ENCODE measurements at places on chromosomes 7 and 10. TPM values are rescaled to one million over a fixed set of nuclear protein-coding genes. Genes with fewer than 3 reads are reported as not detected.

Gene EGFR
- total RNA-seq = 5.0 TPM

Gene INTS15
- 39.6 TPM for total RNA-seq

Gene ADAMTS14
- total RNA-seq = 1.1 TPM

Gene VIPR2
- total RNA-seq = 2.4 TPM

Gene ZNF467
- 64.2 TPM for total RNA-seq

Gene NKX2-3
- 0.82 TPM for total RNA-seq

Gene GPC2
- 27.2 TPM for total RNA-seq

Gene PON1
- 1.5 TPM for total RNA-seq

Gene UPP1
- 77.4 TPM for total RNA-seq

Gene UNCX
- not detected for total RNA-seq

Gene TUBB8
- total RNA-seq = 0.69 TPM

Gene FOXP2
- total RNA-seq = 9.1 TPM

Gene PTPRZ1
- total RNA-seq = 2.5 TPM

Gene GHRHR
- 7.5 TPM for total RNA-seq

Gene DHX32
- 54.0 TPM for total RNA-seq

Gene CFTR
- total RNA-seq = 0.18 TPM

Gene CCL26
- 0.59 TPM for total RNA-seq

Gene KCNH2
- total RNA-seq = 3.4 TPM

Gene LIPK
- not detected for total RNA-seq

Gene WDFY4
- 0.54 TPM for total RNA-seq

Gene DNAJC12
- 2.6 TPM for total RNA-seq

Gene ACADSB
- total RNA-seq = 35.6 TPM

Gene TSPAN15
- total RNA-seq = 195 TPM

Gene UTF1
- 0.38 TPM for total RNA-seq

Gene SLF2
- total RNA-seq = 31.2 TPM

Gene ASIC3
- 3.4 TPM for total RNA-seq

Gene CHRM2
- total RNA-seq = not detected

Gene C7orf57
- not detected for total RNA-seq

Gene ZNF277
- total RNA-seq = 26.1 TPM

Gene SPOCK2
- 3.4 TPM for total RNA-seq

Gene ITIH5
- total RNA-seq = 0.36 TPM

Gene LAMB1
- 453 TPM for total RNA-seq

Gene PAPSS2
- 31.0 TPM for total RNA-seq

Gene AP3M1
- total RNA-seq = 43.7 TPM

Gene PKD2L1
- total RNA-seq = 0.44 TPM
